ENCODE measurements at places on chromosomes 16 and 17.

DNA sequence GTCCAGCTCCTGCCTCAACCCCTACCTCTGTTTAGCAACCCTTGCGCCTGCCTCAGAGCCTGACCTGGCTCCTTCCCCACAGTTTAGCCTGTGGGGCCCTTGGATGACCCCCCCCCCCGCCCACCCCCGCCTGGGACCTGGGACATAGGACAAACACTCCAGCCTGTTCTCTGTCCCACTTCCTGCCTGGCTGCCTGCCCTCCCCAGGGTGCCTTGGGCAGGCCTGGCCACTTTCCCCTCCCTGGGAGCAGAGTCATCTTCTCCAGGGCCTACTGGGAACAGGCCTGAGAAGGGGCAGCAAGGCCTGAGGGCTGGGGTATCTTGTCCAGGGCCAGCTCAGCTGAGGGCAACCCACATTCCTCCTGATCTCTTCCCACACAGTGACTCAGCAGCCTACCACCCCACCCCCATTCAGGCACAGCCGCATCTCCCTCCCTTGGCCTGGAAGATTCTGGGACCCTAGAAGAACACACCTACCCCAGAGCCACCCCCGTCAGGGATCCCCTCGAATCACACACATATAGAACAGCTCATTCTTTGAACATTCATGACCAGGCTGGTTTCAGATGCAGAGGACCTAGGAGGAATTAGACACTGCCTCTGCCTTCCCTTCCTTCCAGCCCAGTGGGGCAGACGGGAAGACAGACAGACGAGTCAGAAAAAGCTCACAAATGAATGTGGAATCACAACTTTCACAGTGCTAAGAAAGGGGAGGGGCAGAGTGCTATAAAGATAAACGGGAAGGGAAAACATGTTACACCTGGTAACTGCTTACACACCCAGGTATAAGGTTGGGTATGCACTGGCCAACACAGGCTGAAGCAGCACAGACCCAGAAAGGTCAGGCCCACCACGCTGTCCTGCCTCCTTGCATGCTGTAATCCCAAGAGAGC, 6.0 kb downstream of the FHOD1 start:
- DNase-seq, result peak; percentile 85

- DNase-seq, result peak; percentile 49
Measured at GRCh38 chr16:72850853-72851252, 197.1 kb downstream of the ZFHX3 start.

GRCh38 chr16:75097941-75098901, 18.4 kb downstream of the LDHD start:
- DNase-seq, result no peak

GRCh38 chr16:28990375-28991040, 5.7 kb downstream of the LAT start:
- no peak for DNase-seq

DNA sequence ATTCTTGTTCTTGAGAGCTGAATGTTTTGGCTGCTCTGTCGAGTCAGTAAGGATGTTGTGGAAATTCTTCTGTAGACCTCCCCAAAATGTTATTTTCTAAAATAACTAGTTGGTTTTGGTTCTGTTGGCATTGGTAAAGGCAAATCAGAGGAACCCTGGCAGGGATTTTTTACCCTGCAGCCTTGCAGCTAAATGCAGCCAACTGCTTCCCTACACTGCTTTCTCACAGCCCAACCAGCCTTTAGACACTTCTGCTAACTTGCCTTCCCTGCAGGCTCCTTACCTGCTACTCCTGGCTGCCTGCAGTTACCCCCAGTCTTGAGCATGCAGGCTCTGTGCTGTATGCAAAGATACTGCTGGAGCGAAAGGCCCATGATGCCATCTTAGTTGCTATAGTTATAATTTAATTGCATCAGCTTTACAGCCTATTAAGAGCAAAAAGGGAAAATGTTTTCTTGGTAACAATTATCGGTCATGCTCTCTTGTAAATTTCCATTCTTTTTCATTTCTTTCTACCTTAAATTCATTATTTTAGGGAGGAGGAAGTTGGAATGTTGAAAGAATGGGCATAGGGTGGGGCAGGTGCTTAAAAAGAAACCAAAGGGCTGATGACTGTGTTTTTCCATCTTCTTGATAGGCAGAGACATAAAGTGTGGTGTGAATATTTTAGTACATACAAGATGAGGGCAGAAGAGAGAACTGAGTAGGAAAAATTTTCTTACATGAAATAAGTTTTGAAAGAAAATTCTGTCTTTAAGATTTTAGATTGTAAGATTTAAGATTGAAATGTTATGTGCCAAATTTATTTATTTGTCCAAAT, 20.0 kb downstream of the NUP93 start:
- DNase-seq, result no peak

DNA sequence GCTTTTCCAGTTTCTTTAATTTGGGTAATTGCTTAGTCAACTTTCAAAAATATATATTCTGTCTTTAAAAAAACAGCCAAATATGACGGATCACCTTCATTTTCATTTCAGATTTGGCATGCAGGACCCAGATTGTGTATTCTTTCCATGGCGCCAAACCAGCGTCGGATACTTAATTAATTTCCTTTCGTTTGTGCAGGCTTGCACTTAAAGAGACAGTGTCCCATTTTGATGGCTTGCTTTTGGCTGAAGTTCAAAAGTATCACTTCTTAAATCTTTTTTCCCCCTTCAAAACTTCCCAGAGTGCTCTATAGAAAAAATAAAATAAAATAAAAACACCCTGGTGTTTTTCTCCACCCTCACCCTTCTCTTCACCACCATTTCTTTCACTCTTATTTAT, 394.5 kb upstream of the SOX9 start:
- DNase-seq, result no peak

- DNase-seq, result no peak
Measured at GRCh38 chr16:49461517-49461951, 87.9 kb downstream of the C16orf78 start.

GRCh38 chr16:22948603-22949368, 134.8 kb downstream of the HS3ST2 start:
- peak; percentile 53 for DNase-seq

DNA sequence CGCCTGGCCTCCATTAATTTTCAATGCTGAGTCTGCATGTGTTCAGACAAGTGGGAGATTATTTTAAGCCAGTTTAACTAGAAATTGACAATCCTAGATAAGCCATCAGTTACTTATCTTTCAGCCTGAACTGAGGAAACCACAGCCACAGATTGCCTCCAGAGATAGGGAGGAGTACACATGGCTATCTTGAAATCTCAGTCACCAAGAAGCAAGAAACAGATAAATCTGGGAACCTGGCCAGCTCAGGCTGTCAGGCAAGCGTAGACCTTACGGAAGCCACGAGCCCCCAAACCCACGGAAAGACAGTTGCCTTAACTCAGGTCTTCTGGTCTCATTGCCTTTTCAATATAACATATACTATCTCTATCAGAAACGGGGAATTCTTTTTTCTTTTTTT, 2.0 kb upstream of the GLG1 start:
- DNase-seq, result no peak

- DNase-seq, result no peak
Measured at GRCh38 chr17:63221939-63222338, 224.2 kb downstream of the CYB561 start.

All from iris pigment epithelial cell (primary cell).